CD4-positive, alpha-beta T cell treated with Interleukin-4 for 4 hours (primary cell): ENCODE measurements at places on chromosomes 7 and 10.
A peak's percentile ranks its signal among the peaks of the same experiment; 100 is the strongest.

GRCh38 chr7:48183370-48183743 is 12.1 kb downstream of the ABCA13 start:
- DNase-seq: no peak

- no peak for DNase-seq
Observed at GRCh38 chr7:139106959-139107358, 2.6 kb downstream of the ZC3HAV1 start.

- peak; percentile 24 for DNase-seq
Observed at GRCh38 chr7:142391191-142391992, 133.5 kb upstream of the PRSS58 start.

GRCh38 chr7:17466216-17466615 is 167.8 kb downstream of the AHR start:
- no peak for DNase-seq

DNA sequence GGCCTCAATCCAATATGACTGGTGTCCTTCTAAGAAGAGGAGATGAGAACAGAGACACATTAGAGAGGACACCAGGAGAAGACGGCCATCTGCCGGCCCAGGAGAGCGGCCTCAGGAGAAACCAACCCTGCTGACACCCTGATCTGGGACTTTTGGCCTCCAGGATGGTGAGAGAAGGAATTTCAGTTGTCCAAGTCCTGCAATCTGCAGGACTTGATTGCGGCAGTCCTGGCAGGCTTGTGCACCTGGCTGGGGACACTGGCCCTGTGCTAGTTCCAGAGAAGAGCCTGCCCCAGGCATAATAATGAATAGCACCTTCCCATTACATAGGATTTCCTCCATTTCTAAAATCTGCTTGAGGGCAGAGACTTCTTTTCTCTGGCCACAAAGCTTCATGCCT is 409.9 kb upstream of the SHH start:
- DNase-seq: no peak

GRCh38 chr10:3357737-3358136 is 185.2 kb upstream of the PITRM1 start:
- no peak for DNase-seq

DNA sequence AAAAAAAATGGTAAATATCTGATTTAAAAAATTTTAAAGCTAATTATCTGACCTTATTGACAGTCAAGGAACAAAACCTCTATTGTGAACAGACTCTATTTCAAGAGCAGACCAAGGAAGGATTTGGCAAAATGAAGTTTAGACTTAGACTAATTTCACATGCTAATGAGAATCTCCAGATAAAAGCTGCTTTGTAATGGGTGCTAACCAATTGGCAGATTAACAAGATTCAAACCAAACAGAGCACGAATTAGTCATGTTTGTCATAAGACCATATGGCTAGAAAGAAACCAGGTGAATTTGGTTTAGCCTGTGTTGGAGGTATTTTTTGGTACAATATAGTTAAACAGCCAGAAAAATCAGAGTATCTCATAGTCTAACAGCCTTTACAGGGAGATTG is 429.1 kb upstream of the NFE2L3 start:
- no peak for DNase-seq

DNA sequence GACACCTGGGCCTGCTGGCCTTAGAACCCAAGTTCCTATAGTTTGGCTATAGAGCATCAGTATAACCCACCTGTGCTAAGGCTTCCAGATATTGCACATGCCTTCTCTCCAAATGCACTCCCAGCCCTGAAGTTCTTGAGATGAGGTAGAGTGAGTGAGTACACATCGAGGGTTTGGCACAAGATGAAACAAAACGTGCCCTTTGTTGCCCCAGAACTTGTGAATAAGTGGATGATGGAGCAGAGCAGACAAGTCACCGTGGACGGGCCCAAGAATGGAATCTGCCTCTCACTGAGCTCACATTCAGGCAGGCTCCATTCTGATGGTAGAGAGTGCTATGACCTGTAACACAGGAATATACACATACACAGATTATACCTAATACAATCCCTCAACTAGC is 73.0 kb upstream of the STK17A start:
- no peak for DNase-seq

DNA sequence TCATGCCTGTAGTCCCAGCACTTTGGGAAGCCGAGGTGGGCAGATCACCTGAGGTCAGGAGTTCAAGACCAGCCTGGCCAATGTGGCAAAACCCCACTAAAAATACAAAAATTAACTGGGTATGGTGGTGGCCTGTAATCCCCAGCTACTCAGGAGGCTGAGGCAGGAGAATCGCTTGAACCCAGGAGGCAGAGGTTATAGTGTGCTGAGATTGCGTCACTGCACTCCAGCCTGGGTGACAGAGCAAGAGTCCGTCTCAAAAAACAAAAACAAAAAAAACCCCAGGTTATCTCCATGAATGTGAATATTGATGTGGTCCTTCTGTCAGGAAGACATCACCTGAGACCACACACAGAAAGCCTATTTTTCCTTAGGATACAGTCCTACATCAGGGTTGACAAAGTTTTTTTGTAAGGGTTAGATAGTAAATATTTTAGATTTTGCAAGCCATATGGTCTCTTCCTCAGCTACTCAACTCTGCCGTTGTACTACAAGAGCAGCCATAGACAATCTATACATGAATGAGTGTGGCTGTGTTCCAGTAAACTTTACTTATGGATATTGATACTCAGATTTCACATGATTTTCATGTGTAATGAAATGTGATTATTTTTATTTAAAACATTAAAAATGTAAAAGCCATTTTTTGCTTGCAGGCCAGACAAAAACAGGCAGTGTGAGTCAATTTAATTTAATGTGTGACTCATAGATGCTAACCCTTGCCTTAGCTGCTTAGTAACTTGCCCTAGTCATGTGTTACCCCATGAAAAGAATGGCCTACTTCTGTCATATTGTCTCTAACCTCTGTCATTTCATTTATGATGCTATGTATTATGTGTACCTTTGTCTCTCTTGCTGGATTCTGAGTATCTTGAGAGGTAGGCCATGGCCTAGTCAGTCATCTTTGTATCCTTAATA is 78.1 kb downstream of the TPST1 start:
- DNase-seq: no peak

GRCh38 chr10:100728928-100729861 is 16.2 kb upstream of the PAX2 start:
- DNase-seq: no peak

- no peak for DNase-seq
Observed at GRCh38 chr7:129569811-129570215, 41.7 kb upstream of the NRF1 start.

DNA sequence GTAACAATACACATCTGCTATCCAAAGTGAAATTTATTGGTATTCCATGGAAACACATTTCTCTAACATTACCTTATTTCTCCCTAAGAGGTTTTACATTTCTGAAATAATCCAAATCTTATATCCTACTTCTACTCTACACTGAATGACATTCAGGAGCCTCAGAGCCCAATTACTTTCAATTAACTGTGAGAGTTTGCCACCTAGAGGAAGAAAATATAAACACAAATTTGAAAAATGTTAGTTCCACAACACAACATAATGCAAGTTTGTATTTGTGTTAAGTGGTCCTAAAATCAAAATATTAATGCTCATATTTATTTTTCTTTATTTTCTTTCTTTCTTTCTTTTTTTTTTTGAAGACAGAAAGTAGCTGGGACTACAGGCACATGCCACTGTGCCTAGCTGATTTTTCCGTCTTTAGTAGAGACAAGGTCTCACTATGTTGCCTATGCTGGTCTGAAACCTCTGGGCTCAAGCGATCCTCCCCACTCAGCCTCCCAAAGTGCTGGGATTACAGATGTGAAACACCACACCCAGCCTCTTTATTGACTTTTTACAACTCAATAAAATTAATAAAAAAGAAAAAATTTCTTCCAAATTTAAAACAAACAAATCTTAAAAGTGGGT is 46.0 kb downstream of the ATAD1 start:
- peak; percentile 38 for DNase-seq

- DNase-seq: no peak
Observed at GRCh38 chr7:151109094-151110048, 23.1 kb downstream of the AGAP3 start.

DNA sequence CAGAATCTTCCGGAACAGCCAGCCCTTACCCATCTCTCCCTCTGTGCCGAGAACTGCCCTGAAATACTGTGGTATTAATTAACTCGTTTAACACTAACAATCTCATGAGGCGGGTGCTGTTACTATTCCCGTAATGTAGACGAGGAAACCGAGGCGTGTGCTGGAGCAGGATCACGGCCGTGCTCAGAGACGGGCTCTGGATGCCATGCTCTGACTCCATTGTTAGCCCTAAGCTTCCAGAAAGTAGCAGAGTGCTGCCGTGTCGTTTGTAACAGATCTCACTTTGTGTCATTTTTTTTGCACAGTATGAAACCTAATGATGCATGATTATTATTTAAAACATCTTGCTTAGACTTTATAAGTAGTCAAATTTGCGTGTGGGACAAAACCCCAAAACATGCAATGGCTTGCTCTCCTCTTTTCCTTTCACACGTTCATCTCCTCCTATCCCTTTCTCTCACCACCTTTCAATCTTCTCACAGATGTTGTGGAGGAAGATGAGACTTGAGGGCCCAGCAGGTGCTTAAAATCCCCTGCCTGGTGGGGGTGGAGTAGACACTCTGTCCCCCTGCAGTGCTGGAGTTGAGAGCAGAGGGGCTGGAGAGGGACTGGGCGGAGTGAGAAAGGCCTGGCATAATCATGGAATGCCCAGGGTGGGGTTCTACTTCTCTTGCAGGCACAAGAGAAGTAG is 482 bp upstream of the ACTR3C start:
- DNase-seq: no peak

DNA sequence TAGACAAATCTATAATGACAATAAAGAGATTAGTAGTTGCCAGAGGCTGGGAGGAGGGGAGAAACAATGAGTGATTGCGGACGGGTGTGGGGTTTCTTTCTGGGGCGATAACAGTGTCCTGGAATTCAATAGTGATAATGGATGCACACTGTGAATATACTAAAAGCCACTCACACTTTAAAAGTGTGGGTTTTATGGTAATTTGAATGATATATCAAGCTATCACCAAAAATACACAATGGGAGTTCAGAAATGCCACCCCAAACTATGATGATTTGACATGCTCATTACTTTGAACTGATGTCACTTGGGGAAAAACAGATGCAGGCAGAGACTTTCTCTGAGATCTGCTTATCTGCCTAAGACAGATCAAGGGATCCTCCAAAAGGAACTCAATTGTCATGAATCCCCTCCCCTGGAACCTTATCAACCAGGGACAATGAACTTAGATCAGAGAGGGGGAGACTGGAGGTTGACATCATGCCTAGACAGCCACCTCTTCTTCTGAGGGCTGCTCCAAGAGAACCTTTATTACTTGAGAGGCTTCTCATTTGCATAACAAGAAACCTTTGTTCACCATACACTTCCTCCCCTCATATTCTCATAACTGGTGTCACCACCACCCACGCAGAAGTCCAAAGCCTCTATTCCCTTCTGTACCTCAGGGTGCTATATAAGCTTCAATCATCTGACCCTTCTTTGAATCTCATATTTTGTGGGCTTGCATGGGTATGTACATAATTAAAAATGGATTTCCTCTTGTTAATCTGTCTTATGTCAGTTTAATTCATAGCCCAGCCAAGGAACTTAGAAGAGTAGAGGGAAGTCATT is 14.8 kb upstream of the ZC3HAV1 start:
- no peak for DNase-seq

DNA sequence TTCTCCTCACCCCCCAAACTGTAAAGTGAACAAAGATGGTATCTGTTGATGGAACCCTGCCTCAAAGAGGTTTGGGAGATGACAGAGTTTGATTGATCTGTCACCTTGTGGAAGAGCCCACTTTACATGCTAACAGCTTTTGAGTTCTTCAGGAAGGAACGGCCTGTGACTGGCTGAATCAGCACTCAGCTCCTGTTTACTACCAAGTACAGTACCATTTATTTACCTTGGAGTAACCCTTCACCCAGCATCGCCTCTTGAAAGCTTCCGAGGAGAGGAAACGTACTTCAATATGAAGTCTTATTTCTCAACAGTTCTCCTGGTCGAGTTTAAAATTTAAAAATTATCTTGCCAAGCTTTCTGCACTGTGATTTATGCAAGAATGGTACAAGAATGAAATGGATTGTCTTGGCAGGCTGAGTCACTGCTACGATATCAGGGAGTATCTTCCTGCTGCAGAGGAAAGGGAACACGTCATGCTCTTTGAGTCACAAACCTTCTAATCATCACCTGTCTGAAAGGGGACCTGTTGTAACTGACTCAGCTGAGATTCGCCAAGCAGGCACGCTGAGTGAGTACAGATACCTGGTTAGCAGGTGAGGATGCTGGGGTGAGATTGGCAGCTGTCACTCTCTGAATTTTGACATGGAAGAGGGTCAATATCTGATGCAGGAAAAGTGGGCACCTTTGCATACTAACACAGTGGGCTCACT is 30.1 kb downstream of the KLF6 start:
- DNase-seq: peak; percentile 74

DNA sequence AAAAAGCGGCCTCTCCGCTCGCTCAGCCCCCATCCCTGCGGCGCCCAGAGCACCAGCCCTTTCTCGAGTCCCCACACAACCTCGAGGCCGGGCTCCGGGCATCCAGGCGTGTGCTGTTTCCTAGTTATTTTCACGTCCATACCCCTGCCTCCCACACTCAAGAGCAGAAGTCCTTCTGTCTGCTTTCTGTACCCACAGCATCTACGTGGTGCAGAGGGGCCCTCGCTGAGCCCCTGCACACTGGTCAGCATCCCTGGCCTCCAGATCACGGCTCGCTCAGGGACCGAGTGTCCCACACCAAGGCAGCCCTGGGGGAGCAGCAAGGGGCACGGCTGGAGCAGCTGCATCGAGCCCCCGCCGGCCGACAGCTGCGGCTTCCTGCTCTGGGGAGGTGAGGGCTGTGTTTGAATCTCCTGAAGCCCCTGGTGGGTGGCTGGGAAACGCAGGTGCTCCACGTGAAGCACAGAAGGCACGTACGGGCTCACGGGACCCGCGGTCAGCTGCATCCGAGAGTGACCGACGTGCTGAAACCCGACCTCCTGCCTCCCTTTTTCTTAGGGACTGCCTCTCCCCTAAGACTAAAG is 333.1 kb downstream of the DNAJB6 start:
- DNase-seq: no peak

DNA sequence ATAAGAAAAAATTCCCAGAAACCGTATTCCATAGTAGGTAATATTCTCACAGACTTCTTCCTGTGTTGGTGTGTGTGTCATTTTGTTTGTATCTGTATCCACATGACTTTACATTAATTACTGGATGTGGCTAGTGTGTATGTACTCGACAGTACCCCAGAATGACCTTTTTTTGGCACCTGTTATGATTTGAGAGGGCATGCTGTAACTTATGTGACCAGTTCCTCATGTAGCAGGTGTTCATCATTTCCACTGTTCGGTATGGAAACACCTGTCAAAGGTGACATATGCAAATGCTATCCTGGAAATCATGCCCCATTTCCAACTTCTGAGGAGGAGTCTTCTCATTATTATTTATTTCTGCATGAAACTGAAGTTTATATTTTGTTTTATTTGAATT is 89.3 kb downstream of the ZMYND11 start:
- no peak for DNase-seq

DNA sequence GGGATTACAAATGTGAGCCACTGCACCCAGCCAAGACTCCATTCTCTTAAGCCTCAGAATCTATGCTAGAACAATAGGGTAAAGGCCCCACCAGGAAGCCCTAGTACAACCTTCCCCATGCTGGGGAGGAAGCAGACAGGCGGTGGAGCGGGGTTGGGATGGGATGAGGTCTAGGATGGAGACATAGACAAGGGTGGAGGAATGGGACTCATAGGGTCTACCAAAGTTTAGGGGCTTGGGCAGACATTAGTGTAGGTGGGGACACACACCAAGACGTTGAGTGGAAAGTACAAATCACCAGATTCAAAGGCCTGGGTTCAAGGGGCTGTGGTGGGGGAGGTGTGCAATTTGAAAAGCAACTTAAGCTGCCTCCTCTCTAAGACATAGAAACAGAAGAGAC is 19.3 kb downstream of the PRSS2 start:
- no peak for DNase-seq

- DNase-seq: no peak
Observed at GRCh38 chr10:30254926-30255325, 94.2 kb downstream of the MTPAP start.
